ENCODE measurements at places on chromosomes 5 and 9. TPM values are rescaled to one million over a fixed set of nuclear protein-coding genes. Genes with fewer than 3 reads are reported as not detected.

STK32A gene
- total RNA-seq = under 0.01 TPM

FBXO38 gene
- total RNA-seq = 23.7 TPM

IFNA14 gene
- not detected for total RNA-seq

IFNA21 gene
- not detected for total RNA-seq

ARHGEF39 gene
- total RNA-seq = 4.1 TPM

All from myometrial cell (primary cell).